ENCODE measurements at places on chromosomes 3 and 15.

DNA sequence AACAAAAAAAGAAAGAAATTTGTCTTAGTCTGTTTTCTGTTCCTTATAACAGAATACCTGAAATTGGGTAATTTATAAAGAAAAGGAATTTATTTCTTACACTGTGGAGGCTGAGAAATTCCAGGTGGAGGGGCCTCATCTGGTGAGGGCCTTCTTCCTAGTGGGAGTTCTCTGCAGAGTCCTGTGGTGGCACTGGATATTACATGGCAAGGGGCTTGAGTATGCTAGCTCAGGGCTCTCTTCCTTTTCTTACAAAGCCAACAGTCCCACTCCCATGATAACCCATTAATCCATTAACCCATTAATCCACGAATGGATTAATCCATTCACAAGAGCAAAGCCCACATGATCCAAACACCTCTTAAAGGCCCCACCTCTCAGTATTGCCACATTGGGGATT lies 2.9 kb upstream of the SATB1 start:
- peaks cover 40% of the 10 kb centered on the region for H3K36me3 ChIP-seq
- H3K27me3 ChIP-seq: no peaks in the 10 kb centered on the region
- H3K27ac ChIP-seq: peak overlapping the region; percentile 72

DNA sequence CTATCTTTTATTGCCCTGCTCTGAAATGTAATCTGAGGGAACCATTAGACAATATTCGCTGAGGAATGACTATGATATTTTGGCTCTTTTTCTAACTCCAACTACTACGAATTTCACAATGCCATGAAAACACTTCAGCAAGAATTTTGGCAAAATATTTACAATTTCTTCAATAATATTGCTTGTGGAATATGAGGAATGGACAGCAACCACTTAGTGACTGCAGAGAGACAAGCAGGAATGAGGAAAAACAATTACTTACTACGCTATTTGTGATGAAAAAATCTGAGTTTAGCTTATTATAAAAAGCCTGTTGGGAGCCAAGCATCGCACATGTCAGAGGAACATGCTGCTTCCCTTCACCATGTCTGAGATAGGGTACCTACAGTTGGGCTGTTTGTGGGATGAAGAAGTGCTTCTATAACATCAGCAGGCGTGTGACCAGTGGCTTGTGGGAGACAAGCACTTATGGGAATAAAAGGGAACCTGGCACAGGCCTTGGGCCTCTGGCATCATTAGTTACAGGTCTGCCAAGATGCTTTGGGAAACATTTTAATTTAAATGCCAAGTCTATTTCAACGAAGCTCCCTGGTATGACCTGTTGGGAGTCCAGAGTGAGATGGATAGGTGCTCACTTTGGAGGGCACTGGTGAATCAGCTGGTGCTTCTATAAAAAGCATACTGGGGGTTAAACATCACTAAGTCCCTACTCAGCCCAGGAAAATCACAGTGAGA lies 2.7 kb upstream of the PLCL2 start:
- H3K36me3 ChIP-seq: no peaks in the 10 kb centered on the region
- no peaks in the 10 kb centered on the region for H3K27me3 ChIP-seq
- H3K27ac ChIP-seq: no peak overlapping the region
- no peak for DNase-seq

DNA sequence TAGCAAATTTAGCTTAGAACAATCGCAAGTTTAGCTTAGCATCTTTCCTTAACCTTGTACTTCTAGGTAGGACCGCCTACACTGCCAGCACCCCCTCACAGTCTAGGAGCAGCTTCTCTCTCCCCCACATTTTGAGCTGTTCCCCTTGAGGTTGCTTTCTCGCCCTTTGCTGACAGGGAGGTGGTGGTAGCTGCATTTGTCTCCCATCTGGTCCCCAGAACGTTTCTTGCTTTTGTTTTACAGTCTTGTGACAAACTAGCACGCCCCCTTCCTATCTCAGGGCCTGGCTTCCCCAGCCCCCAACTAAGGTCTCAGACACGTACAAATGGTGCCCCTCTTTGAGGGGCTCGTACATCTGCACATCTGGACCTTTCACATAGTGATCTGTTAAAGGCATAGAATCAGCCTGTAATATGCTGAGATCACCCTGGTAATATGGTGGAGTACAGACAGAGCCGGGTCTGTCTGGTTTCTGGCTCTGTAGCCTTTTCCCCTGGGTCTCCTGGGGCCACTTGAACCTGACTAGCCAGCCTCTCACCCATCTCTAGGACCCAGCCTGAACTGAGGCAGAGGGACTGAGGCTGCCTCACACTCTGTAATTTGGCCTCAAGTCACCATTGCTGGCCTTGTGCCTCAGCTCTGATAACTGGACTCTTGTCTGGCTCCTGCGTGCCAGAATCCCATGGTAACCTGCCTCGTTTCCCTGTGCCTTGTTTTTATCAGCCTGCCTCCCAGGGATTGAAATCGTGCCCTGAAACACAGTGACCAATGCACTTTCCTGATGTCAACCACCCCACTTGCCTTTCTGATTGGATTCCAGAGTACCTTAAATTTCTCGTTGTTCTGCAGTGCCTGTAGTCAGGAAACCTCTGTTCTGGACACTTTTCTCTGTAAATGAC lies 27.7 kb downstream of the CRTC3 start:
- peaks cover 41% of the 10 kb centered on the region for H3K36me3 ChIP-seq
- no peaks in the 10 kb centered on the region for H3K27me3 ChIP-seq
- DNase-seq: peak; percentile 26
- H3K4me3 ChIP-seq: peak overlapping the region; percentile 56
- peaks cover 64% of the 10 kb centered on the region for H3K4me1 ChIP-seq
- H3K27ac ChIP-seq: peak overlapping the region; percentile 78

DNA sequence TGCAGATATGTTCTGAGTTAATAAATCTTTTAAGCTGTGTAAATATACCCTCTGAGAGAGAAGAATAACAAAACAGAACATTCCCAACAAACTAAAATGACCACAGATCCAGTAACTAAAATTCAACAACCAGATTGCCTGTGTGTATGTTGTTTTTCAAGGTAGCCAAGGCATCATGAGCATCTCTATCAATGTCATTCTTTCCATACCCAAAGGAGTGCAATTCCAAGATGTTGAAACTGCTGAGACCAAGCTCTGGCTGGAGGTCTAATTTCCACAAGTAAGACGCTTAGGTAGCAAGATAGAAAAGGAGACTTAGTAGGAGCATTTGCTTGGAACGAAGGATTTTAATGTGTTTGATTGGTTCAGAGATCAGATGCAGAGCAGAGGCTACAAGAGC lies 276.3 kb downstream of the RBMS3 start:
- H3K4me1 ChIP-seq: peaks cover 8% of the 10 kb centered on the region
- H3K36me3 ChIP-seq: no peaks in the 10 kb centered on the region
- no peak overlapping the region for H3K4me3 ChIP-seq
- peaks cover 24% of the 10 kb centered on the region for H3K27me3 ChIP-seq
- H3K27ac ChIP-seq: no peak overlapping the region

- peaks cover 37% of the 10 kb centered on the region for H3K4me1 ChIP-seq
- no peak overlapping the region for H3K4me3 ChIP-seq
- no peak for DNase-seq
- H3K27ac ChIP-seq: no peak overlapping the region
Measured at GRCh38 chr15:58513008-58513407, 81.2 kb downstream of the LIPC start.

DNA sequence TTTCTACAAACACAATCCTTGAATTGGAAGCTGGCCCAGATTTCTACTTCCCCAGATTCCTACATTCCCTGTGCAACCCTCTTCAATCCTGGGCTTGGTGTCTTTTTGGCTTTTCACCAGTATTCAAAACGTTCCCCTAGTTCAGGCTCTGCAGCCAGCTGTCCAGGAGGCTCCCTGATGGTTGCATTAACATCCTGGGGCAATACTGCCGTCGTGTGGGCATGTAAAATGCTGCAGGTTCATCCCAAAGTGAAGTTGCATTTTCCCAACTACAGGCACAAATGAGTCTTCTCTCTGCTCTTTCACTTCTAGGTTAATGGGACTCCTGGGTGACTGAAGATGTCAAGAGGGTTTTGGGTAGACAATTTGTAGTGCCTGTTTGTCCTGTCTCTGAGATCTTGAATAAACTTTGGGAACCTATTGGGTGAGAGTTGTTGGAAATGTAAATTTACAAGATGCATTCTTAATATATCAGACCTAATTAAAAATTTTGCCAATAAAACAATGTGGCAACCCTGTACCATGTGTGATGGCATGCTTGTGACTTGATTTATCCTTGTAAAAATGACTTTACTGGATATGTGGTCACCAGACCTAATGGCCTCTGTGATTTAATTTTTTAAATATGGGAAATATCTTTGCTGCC lies 28.6 kb downstream of the SOX14 start:
- peaks cover 4% of the 10 kb centered on the region for H3K4me1 ChIP-seq
- H3K4me3 ChIP-seq: no peak overlapping the region
- H3K27ac ChIP-seq: no peak overlapping the region

- H3K27me3 ChIP-seq: no peaks in the 10 kb centered on the region
- H3K36me3 ChIP-seq: peaks cover 45% of the 10 kb centered on the region
- peaks cover 50% of the 10 kb centered on the region for H3K4me1 ChIP-seq
- peak overlapping the region; percentile 94 for H3K27ac ChIP-seq
- H3K4me3 ChIP-seq: peak overlapping the region; percentile 90
Measured at GRCh38 chr3:101676216-101676764, 642 bp downstream of the ZBTB11 start.

DNA sequence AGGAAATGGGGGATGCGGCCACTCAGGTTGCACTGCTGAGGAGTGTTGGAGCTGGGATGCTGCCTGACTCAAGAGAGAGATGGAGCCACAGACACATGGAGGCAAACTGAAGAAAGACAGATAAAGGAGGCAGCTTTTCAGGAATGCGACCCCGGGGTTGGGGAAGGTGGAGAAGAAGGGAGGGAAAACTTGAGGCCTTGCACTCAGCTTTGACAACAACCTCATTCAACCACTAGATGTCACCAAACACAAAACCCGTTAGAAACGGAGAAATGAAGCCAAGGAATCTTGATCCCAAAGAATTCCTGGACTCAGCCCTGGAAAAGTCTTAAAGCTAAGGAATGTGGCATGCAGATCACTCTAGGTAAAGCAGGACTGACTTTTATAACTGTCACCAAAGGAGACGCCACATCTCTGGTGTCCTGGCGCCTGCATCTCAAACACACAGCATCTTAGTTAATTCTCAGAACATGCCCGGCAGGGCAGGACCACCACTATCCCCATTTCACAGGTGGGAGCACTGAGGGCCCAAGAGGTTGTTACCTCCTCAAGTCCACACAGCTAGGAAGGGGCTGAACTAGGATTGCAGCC lies 59.6 kb upstream of the LMCD1 start:
- no peaks in the 10 kb centered on the region for H3K4me1 ChIP-seq
- DNase-seq: no peak
- H3K27ac ChIP-seq: no peak overlapping the region
- H3K4me3 ChIP-seq: no peak overlapping the region

DNA sequence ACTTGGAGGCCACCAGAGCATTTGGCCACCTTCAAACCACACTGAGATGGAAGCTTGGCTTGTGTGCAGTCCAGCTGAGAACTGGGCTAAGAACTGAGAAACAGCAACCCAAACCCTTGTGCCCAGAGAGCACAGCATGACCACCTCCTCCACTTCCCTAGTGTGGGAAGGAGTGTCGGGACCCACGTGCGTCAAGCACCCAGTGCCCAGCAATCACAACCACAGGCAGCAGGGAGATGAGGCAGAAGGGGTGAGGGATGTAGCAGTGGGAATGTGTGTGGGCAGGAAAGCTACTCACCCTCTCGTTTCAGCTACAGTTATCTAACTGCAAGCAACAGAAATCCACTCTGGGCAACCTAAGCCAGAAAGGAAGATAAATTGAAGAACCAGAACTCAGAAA lies 25.0 kb upstream of the RFTN1 start:
- peaks cover 2% of the 10 kb centered on the region for H3K36me3 ChIP-seq
- no peak overlapping the region for H3K27ac ChIP-seq
- H3K4me3 ChIP-seq: no peak overlapping the region
- DNase-seq: no peak
- H3K4me1 ChIP-seq: no peaks in the 10 kb centered on the region

DNA sequence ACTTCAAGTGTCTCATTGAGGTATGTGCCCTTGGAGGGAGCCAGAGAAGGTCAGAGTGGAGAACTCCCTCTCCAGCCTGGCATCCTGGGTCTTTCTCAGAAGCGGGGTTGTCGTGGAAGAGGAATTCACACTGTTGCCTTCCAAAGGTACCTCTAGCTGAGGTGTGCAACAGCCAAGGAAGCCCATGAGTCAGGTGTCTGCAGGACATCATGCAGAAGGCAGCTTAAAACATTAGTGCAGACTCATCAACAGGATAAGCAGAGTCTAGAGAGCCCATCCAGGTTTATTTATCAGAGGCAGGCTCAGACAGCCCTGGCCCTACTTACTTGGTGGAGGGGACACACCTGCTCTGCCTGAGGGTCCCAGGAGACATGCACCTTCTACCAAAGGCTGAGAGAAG lies 95.6 kb upstream of the TPM1 start:
- H3K27me3 ChIP-seq: peaks cover 27% of the 10 kb centered on the region
- no peaks in the 10 kb centered on the region for H3K4me1 ChIP-seq
- no peak for DNase-seq
- no peak overlapping the region for H3K27ac ChIP-seq
- H3K4me3 ChIP-seq: no peak overlapping the region
- no peaks in the 10 kb centered on the region for H3K36me3 ChIP-seq

GRCh38 chr15:48370460-48370859 lies 39.2 kb downstream of the DUT start:
- no peaks in the 10 kb centered on the region for H3K4me1 ChIP-seq
- no peaks in the 10 kb centered on the region for H3K36me3 ChIP-seq
- H3K27me3 ChIP-seq: peaks cover 16% of the 10 kb centered on the region

GRCh38 chr15:86797135-86797534 lies 717.5 kb downstream of the AGBL1 start:
- H3K4me1 ChIP-seq: no peaks in the 10 kb centered on the region
- no peak overlapping the region for H3K4me3 ChIP-seq
- H3K36me3 ChIP-seq: no peaks in the 10 kb centered on the region
- H3K27ac ChIP-seq: no peak overlapping the region

GRCh38 chr3:128217702-128218547 lies 64.6 kb downstream of the EEFSEC start:
- no peak overlapping the region for H3K4me3 ChIP-seq
- H3K4me1 ChIP-seq: peaks cover 12% of the 10 kb centered on the region
- DNase-seq: no peak
- peaks cover 32% of the 10 kb centered on the region for H3K36me3 ChIP-seq

GRCh38 chr3:4587061-4587837 lies 94.1 kb downstream of the ITPR1 start:
- H3K27me3 ChIP-seq: no peaks in the 10 kb centered on the region
- DNase-seq: no peak
- H3K4me1 ChIP-seq: peaks cover 60% of the 10 kb centered on the region
- H3K4me3 ChIP-seq: no peak overlapping the region
- no peak overlapping the region for H3K27ac ChIP-seq
- H3K36me3 ChIP-seq: peaks cover 7% of the 10 kb centered on the region

DNA sequence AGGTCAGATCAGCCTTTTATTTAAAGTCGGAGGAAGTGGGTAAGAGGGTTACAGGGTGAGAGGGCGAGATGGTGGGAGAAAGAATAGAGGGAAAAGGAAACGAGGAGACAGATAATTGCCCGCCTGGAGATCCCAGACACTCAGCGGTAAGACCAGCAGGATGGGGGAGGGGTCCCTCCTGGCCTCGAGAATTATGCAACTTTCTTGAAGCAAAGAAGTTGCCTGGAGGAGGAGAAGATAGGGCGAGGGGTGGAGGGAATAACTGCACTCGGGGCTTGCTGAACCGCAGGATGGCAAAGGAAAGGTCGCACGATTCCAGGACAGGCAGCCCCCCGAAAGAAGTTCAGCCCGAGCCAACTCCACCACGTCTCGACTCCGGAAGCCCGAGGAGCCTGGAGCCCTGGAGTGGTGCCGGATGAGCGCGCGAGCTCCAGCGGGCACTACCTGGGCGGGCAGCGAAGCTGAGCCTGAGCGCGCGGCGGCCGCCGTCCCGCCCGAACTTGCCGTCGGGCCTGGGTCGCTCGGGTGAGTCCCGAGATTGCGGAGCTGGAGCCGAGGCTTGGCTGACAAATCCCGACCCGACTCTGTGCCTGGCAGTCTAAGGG lies 402 bp downstream of the WWTR1 start:
- no peak for DNase-seq
- peak overlapping the region; percentile 84 for H3K4me3 ChIP-seq
- H3K4me1 ChIP-seq: peaks cover 7% of the 10 kb centered on the region
- peak overlapping the region; percentile 54 for H3K27ac ChIP-seq
- H3K27me3 ChIP-seq: peaks cover 74% of the 10 kb centered on the region
- peaks cover 2% of the 10 kb centered on the region for H3K36me3 ChIP-seq
